ENCODE measurements at places on chromosomes 3 and 15. TPM values are rescaled to one million over a fixed set of nuclear protein-coding genes. Genes with fewer than 3 reads are reported as not detected.

Gene CAMK2N2
- total RNA-seq = 0.95 TPM

Gene ST8SIA2
- total RNA-seq = 6.4 TPM

- no peak for DNase-seq
Measured at GRCh38 chr3:189275852-189276251, 104.1 kb downstream of the TPRG1 start.

DNA sequence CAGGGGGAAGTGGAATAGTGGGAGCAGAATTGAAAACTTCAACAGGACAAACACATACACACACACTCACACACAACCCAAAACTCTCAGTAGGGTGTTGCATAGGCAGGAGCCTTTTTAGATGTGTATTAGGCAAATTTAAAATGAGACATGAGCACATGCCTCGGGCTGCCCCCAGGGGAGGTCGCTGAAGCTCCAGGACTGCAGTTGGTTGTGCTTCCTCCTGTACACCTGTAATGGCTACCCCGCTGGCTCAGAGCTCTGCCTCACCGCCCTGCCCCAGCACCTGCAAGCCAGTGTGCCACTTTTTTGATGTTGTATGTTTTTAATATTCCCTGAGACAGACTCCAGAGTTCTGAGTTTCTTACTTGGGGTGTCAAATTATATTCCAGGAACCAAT is 303.4 kb upstream of the NR2E3 start:
- no peak for DNase-seq

DNA sequence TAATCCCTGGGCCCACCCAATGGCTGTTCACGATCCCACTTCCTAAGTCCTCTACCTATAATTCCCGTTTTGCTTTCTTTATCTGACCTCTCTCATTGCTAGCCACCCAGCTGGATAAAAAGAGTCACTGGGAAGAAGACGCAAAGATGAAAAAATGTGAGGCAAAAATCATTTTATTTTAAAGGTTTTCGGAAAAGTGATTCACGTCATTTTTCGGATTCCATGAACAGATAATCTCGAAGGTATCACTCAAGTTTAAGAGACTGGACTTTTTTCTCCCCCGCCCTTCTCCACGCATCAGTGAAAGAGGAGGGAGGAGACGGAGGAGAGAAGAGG is 266.6 kb downstream of the CGGBP1 start:
- no peak for DNase-seq

DNA sequence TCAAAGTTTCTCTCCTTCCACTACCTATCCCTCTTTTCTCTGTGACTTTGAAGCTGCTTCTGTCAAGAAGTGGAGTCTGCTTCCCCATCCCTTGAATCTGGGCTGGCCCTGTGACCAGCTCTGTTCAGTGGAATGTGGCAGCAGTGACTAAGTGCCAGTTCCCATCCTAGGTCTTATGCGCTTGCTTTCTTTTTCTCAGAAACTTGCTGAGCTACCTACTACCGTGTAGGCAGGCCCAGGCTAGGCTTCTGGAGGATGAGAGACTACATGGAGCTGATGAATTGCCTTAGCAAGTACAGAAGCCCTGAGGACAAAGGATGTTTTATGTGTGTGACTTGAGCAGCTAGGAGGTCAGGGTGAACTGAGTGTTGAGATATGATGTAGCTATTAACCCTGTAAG is 123.2 kb downstream of the PDCD6IP start:
- DNase-seq = no peak

DNA sequence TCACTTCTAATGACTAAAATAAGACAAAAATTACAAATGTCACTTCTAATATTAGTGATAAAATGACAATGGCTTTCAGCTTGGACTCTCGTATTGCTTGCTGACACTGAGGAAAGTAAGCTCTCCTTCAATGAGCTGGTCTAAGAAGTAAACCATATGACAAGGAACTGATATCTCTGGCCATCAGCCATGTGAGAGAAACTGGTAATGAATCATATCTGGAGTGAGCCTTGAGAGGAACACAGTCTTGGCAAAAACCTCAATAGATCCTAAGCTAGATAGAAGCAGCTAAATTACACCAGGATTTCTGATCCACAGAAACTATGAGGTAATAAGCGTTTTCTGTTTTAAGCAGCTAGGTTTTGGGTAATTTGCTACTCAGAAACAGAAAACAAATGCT is 1575.1 kb downstream of the OTOL1 start:
- DNase-seq = no peak

DNA sequence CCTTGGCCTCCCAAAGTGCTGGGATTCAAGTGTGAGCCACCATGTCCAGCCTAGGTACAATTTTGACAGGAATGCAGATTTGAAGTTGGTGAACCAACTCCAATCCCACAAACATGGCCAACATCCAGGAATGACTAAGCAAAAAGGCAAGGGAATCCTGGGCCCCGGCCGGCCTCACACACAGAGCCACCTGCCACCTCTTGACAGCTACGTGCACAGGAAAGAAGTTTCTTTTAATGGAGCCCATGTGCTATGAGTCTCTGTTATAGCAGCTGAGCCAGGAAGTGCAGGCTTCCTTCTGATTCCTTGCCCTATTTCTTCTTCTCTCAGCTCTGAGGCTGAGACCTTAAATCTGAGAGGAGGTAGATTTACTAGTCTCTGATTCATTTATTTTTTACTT is 8.8 kb downstream of the TMEM40 start:
- peak; percentile 82 for DNase-seq

Measured in Daoy (cell line).